NCI-H2171 (cell line): ENCODE measurements at places on chromosomes 1 and 21.

DNA sequence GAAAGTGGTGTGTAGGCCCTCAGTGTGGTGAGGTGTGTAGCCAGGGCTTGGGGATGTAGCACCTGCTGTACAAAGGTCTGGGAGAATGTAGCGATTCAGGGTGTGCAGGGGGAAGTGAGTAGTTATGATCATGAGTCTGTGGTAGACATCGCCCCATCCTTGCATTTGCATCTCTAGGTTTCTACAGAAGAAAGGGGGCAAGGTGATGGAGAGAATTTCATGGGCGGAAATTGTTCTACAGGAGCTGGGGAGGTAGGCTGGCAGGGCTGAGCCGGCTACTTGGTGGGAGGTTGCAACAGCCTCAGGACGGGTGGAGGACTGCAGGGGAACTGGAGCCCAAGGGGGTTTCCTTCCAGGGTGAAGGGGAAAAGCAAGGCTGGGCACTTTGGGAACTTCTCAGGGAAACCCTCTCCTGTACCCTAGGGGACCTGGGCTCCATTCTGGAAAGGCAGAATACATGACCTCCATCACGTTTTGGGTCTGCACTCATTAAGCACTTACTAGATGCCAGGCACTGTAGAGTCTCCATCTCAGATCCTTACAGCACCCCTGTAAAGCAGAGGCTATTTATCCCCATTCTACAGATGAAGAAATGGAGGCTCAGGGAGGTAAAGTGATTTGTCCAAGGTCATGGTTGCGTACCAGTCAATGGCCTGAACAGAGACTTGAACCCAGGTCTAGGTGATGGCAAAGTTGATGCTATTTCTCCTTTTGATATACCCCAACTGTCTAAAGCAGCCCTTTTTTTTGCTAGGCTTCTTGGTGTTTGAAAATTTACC is 14.5 kb upstream of the TNFRSF1B start:
- DNase-seq: no peak

- DNase-seq: no peak
These were observed 325.0 kb downstream of the ZNF326 start for GRCh38 chr1:90319918-90320317.

- DNase-seq: no peak
These were observed 238.0 kb upstream of the TMEM51 start for GRCh38 chr1:14915356-14916054.

DNA sequence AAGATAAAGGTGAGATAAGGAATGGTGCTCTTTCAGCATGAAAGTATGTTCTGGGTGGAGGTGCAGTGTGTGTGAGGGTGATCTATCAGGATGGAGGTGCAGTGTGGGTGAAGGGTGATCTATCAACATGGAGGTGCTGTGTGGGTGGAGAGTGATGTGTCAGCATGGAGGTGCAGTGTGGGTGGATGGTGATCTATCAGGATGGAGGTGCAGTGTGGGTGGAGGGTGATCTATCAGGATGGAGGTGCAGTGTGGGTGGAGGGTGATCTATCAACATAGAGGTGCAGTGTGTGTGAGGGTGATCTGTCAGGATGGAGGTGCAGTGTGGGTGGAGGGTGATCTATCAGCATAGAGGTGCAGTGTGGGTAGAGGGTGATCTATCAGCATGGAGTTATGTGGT is 12.3 kb upstream of the MAP10 start:
- no peak for DNase-seq
